GM06990 (cell line): ENCODE measurements at places on chromosomes 13 and 19.

DNA sequence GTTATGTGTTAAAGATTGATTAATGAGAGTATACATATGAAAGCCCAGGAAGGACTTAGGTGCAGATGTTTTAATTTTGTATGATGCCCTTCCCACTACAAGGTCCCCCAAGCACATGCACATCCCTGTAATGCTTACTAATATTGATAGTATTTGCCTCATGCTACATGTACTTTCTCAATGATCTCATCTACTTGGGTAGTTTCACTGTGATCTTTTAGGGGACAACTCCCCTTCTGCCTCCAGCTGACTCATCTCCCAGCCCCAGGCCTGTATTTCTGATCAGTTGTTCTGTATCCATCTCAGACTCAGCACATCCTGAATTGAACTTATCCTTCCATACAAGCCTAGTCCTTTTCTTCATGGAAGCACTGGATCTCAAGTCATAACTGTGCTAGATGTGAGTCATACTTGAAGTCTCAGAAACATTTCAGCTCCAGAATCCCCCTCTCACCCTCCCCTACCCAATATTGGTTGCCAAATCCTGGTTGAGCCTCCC lies 49.4 kb upstream of the INTS6 start:
- DNase-seq: peak; percentile 62

- DNase-seq: peak; percentile 72
Observed at GRCh38 chr19:12293777-12294248, 870 bp downstream of the ZNF44 start.

DNA sequence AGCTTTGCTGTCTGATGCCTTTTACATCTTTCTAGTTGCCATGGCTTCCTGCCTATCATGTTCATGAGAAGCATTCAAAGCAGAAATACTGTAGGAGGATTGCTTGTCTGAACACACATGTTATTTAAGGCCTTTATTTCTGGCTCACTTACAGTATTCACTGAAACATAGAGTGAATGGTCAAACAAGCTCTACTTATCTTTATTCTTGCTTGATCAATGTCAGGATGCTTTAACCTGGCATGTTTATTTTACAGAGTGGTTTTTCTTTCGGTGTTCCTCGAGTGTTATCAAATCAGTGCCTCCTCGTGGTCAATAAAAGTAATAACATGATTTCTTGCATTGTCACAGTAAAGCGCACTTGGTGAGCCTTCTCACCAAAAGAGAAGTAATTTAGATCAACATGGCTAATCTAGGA lies 73.5 kb upstream of the PCDH17 start:
- no peak for DNase-seq

GRCh38 chr19:10289167-10289835 lies 451 bp upstream of the ICAM5 start:
- peak; percentile 86 for DNase-seq

DNA sequence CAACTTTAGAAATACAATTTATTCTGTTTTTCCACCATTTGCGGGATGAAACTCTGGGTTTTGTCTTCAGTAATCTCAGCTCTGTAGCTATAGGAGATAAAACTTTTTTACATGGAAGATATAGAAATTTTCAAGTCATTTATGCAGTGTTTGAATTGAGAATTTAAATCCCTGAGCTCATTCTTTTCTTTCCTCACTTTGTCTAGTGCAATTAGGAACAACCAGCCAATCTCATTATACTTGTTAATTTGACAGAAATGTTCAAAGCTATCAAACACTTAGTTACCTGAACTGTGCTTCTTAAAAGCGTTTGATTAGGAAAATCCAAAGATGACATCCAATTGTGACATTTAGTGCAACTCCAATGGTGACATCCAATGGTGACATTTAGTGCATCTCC lies 1014.3 kb downstream of the SLITRK5 start:
- DNase-seq: no peak
